Stimulated activated naive CD8-positive, alpha-beta T cell treated with anti-CD3 and anti-CD28 coated beads, Interleukin-15, amount 100 ng/mL, for 72 hours (primary cell): ENCODE measurements at places on chromosomes 13 and 19.

DNA sequence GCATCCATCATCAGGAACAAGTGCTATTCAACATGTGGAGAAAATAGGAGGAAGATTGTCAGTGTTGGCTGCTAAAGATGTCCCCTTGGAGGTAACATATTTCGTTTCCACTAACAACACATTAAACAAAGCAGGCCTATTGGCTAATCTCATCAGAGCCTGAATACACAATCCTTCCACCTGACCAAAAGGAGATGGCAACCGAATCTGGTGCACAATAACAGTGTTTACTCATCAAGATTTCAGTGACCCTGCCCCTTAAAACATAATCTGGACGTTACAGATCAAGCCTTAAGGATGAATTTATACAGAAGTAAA is 582.5 kb downstream of the EFNB2 start:
- no peak for DNase-seq

GRCh38 chr19:2462635-2463421 is 6.1 kb upstream of the LMNB2 start:
- DNase-seq: no peak

GRCh38 chr13:111883571-111884343 is 183.2 kb upstream of the SOX1 start:
- DNase-seq: no peak

GRCh38 chr13:28864544-28864943 is 44.4 kb downstream of the MTUS2 start:
- no peak for DNase-seq

DNA sequence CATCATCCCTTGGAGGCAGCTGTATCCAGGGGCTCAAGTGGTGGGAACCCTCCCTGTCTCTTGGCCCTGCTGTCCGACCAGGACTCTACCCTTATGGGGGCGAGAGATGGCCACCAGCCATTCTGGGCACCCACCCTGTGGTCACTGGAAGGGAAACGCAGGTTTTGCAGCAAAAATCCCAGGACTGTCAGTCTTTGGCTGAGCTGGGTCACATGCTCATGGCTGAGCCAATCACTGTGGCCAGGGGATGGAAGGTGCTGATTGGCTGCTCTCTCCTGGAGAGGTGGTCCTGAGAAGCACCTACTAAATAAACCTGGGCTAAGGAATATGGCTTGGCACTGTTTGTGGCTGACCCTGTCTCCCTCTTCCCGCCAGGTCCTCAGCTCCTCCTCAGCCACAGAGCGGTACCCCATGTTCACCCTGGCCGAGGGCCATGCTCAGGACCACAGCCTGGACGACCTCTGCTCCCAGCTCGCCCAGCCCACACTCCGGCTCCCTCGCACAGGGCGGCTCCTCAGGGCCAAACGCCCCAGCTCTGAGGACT is 8.9 kb downstream of the ATG4D start:
- DNase-seq: no peak

- peak; percentile 60 for DNase-seq
Measured at GRCh38 chr19:16566161-16566560, 6.1 kb downstream of the SLC35E1 start.

- no peak for DNase-seq
Measured at GRCh38 chr13:24134231-24134630, 26.3 kb upstream of the SPATA13 start.

DNA sequence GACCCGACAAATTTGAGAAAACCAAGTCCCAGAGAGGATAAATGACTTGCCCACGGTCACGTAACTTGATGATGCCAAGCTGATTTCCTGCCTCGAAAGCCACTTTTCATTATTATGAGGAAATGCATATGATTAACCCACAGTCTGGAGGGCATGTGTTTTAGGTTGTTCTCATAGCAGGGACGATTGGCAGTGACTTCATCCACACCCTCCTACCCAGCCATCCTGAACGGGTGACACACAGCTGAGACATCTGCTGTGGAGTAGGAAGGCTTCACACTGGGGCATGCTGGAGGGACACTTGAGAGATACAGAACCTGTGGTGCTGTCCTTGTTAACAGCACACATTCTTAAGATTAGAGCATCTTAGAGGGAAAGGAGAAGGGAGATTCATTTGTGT is 65.4 kb upstream of the WDFY2 start:
- peak; percentile 26 for DNase-seq

- no peak for DNase-seq
Measured at GRCh38 chr13:28872427-28873176, 52.5 kb downstream of the MTUS2 start.

- no peak for DNase-seq
Measured at GRCh38 chr13:67117010-67117550, 113.1 kb downstream of the PCDH9 start.

DNA sequence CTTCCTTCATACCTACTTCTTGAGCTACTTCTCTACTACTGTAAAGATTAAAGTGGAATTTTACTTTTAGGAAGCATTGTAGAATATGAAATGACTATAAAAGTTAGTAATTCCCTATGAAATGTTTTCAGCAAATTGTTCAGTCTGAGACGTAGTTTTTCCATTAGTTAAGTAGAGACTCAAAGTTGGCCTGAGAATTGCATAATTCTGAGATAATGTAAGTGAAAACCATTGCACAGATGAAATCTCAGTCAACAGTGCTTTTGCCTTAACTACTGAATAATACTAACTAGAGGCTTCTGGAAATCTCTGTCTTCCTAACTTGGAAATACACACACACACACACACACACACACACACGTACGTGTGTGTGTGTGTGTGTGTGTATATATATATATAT is 125.9 kb downstream of the FGF14 start:
- DNase-seq: no peak

GRCh38 chr19:17989425-17990094 is 18.4 kb upstream of the ARRDC2 start:
- DNase-seq: no peak

- DNase-seq: no peak
Measured at GRCh38 chr19:31890230-31890629, 455.2 kb upstream of the ZNF507 start.

GRCh38 chr19:38056646-38057045 is 149.6 kb downstream of the SIPA1L3 start:
- no peak for DNase-seq

- no peak for DNase-seq
Measured at GRCh38 chr13:34533941-34534340, 408.1 kb upstream of the NBEA start.

GRCh38 chr19:48354332-48354992 is 9.3 kb downstream of the TMEM143 start:
- no peak for DNase-seq

DNA sequence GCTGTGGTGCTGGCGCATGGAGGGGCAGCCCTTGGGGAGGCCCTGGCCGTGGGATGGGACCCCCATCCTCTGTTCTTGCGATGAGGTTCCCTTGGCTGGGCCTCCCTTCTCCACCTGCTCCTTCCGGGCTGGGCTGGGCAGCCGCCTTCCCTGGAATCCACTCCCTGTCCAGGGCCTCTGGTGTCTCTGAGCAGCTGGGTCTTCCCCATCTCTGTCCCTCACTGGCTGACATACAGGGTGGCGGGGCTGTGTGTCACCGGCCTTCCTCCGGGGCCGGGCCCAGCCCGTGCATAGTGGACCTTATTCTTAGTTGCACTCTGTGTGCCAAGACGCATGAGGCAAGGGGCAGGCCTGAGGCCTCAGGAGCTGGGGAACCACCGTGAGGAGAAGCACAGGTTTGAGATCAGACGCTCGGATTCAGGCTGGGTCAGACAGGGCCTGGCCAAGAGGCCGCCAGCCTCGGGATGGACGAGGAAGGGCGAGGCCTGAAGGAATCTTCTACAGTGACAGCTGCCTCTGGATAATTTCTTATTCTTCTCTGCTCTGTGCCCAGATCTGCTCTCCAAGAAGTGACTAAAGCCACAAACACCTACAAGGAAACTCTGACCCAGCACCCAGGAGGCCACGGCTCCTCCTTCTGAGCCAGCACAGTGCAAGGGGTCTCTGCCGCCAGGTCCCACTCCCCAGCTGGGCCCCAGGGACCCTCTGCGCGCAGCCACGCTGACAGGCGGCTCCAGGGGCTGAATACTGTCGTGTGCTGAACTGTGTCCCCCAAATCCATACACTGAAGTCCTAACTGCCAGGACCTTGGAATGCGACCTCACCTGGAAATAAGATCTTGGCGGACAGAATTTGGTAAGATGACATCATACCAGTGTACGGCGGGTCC is 11.0 kb downstream of the SGTA start:
- no peak for DNase-seq

DNA sequence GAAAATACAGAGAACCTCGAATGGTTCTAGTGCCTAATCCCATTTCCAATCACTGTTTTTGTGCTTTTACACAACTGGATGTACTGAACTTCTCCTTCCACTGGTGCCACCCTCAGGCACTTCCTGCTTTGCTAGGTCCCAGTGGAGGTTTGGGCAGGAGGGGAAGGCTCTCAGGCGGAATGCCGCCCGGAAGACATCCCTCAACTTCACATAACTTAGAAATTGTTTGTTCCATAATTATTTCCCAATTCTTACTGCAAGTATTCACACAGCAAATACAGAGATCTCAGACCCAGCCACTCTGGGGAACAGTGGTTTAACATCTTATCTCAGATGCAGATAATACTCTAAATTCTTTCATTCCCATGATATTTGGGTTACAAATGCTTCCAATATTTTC is 195.7 kb upstream of the IPO5 start:
- DNase-seq: no peak

DNA sequence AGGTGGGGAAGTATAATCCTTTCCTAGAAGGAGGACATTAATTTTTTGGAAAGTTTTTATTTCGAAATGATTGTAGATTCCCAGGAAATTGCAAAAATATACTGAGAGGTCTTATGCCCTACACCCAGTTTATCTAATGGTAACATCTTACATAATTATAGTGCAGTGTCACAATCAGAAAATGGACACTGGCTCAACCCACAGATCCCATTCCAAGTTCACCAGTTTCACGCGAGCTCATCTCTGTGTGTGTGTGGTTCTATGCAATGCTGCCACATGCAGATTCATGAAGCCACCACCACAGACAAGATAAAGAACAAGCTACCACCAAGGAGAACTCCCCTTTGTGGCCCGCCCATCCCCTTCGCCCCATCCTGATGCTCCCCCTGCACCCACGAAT is 24.4 kb downstream of the IL17D start:
- DNase-seq: no peak

DNA sequence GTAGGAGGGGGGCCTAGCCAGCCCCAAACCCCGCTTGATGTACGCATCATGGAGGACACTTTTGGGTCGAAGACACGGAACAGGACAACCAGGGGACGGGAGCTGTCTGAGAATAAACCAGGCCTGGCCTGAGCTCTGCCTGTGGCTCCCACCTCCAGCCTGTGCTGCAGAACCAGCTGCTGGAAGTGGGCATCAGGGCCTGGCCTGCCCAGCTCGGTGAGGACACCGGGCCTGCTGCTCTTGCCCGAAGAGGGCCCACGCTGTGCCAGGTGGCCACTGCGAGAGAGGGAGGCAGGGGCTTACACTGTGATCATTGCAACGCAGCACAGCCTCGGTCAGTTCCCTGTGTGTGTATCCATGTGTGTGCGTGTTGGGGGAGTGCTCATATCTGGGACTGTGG is 34.6 kb downstream of the CEBPG start:
- no peak for DNase-seq

DNA sequence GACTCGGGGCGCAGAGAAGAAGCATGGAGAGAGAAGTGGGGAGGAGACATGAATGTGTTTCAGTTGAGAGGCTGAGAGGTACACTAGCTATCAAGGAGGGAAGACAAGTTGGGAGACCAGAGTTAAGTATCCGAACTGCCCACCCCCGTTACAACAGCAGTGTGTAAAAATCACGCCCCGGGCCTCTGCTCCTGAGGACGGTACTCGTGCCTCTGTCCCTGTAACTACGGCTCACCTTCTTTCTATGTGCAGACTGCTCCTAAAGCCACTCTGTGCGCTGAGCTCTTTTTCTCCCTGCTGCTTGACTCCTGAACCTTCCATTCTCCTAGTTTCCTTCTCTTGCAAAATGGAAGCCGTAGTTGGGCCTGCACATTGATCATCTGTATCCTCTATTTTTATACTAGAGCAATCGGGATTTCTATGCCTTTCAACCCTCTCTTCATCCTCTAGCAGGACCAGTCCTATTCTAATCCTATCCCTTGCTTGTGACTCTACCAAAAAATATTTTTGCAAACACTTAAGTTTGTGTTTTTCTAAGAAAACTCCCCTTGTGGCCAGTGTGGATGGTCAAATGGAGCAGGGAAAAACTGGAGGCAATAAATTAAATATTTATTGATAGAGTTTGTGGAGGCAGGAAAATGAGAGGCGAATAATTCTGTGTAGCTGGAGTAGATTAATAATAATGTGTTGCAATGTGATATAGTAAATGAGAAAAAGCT is 569 bp downstream of the POLR1D start:
- DNase-seq: no peak

DNA sequence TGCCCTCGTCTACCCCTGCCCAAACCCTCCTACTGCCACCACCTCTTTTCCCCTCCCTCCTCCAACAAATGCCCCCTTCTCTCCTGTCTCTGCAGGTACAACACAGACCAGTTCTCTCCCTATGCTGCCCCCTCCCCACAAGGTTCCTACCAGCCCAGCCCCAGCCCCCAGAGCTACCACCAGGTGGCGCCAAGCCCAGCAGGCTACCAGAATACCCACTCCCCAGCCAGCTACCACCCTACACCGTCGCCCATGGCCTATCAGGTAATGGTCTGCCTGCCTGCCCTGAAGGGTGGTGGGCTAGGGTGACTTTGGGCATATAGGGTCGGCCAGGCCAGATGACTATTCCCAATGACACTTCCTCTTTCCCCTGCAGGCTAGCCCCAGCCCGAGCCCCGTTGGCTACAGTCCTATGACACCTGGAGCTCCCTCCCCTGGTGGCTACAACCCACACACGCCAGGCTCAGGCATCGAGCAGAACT is 6.5 kb upstream of the TIMM50 start:
- peak; percentile 63 for DNase-seq

DNA sequence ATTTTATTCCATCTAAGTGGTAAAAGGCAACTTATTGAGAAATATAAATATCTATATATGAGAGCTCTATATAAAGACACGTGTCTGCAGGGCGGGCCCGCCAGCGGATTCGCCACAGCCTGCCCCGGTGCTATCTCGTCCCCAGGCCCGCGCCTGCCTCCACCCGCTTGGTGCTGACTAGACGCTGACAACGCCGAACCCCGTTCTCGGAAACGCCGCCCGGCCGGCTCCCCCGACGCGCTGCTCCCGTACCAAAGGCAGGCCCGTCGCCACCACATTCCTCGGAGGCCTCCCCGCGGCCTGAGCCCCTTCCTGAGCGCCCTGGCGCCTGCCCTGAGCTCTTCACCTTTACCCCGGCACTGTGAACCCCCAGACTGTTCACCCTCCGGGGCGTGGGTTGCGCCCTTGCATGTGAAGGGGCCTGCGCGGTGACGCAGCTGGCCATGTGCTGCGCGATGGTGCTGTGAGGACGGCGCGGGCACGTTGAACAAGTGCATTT is 6.0 kb downstream of the PLEKHJ1 start:
- DNase-seq: no peak

- DNase-seq: no peak
Measured at GRCh38 chr13:67200605-67201004, 29.5 kb downstream of the PCDH9 start.

- DNase-seq: no peak
Measured at GRCh38 chr19:41431426-41432386, 4.5 kb upstream of the B3GNT8 start.

- no peak for DNase-seq
Measured at GRCh38 chr13:106484084-106484483, 51.4 kb downstream of the EFNB2 start.
